ENCODE measurements at places on chromosomes 7 and 10.

DNA sequence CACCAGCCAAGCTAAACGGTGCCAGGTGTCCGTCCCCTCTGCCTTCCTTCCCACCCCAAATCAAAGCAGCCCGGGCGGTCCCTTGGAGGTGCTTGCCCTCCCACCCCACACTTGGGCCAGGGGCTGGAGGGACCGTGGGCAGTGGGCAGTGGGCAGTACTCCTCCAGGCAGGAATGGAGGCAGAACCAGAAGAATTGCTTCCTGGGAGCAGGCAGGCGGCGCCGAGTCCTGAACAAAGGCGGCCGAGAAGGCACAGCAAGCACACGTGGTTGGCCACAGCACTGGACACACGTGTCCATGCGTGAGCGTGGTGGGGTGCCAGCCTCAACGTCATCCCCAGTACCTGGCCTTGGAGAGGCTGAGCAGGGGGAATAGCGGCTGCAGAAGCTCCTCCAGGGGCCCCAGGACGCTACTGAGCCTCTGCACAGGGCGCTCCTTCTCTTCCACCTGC lies 48.4 kb upstream of the NKX6-2 start:
- no peak for DNase-seq

DNA sequence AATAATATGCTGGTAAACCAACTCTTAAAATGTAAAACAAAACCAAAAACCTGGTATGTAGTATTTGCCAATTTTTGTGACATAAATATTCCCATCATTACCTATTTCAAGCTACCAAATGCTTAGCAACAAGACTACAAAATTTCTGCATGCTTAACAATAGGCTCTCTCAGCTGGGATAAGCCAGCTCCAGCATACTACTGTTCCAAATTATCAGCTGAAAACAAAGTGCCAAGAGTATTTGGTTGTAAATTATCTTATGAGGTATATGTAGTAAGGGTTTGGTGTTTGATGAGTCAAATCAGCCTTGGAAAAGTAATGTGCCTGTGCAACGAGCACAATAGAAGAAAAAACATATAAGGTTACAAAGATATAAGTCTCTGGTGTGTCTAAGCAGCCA lies 263.2 kb downstream of the HGF start:
- no peak for DNase-seq

DNA sequence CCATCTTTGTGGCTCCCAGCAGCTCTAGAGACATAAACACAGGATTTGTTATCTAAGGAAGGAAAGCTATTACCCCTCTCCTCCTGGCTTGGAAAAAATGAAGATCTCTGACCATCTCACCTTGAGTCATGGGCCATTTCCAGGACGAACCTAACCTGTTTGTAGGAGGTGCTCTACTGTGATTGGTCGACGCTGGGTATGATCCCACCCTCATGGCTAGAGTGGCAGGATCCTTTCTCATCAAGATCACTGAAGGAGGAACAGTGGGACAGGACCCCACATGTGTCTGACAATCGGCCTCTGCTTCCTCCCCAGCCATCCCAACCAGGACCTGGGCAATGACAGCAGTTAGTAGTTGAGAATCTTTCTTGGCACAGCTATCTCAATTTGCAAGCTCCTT lies 144.1 kb downstream of the EMX2 start:
- DNase-seq, result no peak

DNA sequence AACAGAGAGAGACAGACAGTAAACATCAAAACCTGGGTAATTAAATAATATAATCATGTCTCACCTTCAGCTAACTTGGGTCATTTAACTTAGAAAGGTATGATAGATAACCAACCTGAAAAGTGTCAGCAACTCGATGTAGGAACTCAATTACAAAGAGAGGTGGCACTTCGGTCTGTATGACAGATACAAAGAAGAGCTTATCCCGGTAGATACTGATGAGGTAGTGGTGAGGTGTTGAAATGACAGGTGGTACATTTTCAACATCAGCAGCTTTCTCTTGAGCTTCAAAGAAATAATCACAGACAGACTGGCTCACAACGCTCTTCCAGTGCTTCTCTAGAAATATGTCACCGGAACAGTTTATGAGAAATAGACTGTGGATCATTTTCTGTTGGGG lies 12.6 kb downstream of the AP3M1 start:
- no peak for DNase-seq

DNA sequence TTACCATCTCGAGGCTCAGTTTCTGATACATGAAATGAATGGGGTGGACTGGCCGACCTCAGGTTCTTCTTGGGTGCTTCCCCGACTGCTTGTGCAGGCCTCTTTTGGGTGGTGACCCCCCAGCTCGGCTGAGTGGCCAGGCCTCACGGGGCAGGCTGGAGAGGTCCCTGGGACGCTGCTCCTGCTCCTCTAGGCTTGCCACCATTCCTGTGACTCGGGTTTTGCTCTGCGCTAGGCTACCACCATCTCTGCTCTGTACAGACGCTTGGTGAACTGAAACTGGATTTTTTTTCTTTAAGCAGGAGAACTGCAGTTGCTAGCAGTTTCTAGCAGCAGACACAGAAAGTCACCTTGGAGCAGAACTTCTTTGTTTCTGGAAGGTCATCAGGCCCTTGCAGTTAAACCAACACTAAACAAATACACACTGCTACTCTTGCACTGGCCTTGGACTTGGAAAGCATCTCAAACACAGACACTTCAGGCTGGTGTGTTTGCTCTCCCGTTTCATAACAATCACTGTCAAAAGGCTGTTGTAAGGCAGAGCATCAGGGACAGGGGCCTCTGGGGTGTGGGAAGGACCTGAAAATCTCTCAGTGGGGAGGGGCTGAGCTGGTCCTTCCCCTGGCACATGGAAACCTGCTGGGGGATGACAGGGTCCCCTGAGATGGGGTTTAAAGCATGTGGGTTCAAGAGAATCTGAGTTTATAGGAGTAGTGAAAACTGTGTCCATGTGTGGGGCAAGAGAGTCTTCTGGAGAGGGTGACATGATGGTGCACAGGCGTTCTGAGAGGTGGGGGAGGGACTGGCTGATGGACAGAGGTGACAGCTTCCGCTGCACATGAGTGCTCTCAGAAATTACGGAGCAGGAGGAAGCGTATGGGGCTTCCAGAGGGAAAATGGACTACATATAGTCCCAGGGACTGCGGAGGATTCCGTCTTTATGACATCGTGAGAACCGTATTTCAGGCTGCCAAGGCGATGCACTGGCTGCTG lies 35.0 kb upstream of the GIMAP8 start:
- DNase-seq, result no peak

DNA sequence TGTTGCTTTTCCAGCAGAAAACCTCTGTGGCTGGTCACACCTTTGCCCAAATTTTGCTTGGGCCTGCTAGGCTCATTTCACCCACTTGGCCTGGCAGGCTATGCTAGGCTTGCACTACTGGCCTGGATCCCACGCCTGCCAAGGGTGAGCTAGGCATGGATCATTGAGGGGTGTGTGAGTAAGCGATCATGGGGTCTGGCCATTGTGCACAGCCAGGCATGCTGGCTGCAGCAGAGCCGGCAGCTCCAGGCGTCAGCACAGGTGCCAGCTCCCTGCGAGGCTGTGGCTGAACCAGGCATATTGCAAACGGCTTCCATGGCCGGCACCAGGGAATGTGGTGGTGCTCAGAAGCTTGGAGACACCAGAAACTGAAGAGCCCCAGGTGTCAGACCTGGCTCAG lies 19.2 kb downstream of the CFAP70 start:
- DNase-seq, result no peak

DNA sequence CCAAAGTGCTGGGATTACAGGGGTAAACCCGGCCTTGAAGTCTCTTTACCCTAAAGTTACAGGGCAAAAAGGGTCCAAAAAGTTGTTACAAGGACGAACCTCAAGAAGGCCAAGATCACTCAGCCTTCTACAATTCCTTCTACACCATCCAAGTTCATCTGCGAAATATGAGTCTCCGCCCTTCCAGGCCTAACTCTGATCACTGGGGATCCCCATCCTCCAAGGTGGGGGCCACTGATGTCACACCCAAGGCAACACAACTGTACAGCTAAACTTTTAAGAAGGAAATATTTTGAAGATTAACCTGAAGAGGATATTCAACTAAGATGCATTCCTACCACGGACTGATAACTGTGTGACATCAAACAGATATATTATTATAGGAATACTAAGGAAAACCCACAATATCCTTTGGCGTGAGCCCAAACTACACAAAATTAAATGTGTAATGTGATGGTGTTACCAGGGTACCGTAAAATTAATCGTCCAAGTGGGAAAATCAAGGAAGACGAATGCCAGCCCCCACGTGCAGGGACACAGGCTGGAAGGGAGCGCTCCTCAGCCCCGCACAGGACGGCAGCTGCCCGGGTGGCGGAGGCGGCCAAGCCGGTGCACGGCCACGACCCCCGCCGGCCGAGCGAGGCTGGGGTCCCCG lies 1.0 kb downstream of the PAXIP1 start:
- no peak for DNase-seq

DNA sequence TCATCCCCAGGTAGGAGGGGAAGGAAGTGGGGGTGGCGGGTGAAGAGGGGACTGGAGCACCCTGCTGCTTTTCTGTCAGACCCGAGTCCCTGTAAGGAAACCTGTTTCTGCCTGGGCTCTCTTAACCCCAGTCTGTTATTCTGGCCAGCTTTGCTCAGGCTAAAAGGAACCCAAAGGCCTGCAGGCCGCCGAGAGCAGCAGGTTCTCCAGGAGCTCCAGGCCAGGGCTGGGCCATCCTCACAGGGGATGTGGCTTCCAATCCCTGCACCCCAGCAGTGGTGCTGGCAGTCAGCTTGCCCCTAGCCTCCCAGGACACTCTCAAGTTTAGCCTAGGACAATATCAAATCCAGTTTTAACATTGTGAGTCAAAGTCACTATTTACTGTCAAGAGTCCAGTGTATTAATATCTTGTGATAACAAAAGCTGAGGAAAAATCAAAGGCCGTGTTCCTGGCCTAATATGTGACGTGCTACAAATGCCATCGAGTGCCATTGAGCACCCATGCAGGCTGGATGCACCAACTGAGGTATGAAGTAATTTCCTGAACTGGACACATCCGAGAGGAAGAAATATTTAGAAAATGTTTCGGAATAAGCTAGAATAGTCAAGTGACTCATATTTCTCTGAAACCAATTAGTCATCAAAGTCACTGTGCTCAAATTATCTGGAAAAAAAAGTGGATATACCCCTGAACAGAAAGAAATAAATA lies 7.0 kb downstream of the PKD1L1 start:
- no peak for DNase-seq

- DNase-seq, result no peak
These were observed 3.9 kb downstream of the SFRP4 start for GRCh38 chr7:37912756-37913155.

GRCh38 chr7:157711353-157711888 lies 374.6 kb downstream of the DNAJB6 start:
- no peak for DNase-seq

DNA sequence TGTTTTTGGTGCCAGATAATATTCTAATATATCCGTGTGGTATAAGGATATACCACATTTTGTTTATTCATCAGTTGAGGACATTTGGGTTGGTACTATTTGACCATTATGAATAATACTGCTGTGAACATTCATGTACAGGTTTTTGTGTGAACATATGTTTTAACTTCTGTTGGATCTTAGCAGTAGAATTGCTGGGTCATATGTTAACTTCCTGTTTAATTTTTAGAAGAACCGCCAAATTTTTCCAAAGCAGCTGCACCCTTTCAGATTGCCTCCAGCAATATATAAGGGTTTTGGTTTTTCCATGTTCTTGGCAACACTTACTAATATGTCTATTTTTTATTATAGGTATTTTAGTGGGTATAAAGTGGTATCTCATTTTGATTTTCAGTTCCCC lies 22.8 kb downstream of the VPS26A start:
- DNase-seq, result no peak

DNA sequence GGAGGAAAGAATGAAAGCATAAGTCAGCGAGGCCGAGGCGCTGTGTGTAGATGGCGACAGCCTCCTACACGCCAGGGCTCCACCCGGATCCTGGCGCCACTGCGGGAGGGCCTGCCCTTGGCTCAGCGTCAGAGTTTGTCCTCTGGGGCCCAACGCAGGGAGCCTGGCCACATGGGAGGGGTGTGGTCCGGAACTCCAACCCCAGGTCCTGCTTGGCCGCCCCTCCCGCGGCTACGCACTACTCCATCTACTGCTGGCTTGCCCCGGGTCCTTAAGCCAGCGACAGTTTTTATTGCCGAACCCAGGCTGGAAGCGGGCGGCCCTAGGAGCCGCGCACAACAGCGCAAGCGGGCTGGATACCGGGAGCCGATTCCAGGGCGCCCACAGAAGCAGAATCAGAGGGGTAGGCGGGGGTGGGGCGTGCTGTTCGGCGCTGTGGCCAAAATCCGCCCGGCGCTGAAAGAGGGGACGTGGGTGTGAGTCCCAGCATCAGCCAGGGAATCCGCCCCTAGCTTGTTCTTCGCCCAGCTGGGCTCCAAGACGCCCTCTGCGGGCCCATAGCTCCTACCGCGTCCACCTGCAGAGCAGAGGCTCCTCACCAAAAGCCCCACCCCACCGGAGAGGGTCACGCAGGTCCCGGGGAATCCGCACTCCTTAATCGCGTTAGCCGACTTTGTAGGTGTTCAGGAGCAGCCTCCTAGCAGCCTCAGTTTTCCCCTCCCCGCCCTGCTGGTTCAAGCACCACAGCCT lies 4.5 kb downstream of the KAZALD1 start:
- DNase-seq, result peak; percentile 18

DNA sequence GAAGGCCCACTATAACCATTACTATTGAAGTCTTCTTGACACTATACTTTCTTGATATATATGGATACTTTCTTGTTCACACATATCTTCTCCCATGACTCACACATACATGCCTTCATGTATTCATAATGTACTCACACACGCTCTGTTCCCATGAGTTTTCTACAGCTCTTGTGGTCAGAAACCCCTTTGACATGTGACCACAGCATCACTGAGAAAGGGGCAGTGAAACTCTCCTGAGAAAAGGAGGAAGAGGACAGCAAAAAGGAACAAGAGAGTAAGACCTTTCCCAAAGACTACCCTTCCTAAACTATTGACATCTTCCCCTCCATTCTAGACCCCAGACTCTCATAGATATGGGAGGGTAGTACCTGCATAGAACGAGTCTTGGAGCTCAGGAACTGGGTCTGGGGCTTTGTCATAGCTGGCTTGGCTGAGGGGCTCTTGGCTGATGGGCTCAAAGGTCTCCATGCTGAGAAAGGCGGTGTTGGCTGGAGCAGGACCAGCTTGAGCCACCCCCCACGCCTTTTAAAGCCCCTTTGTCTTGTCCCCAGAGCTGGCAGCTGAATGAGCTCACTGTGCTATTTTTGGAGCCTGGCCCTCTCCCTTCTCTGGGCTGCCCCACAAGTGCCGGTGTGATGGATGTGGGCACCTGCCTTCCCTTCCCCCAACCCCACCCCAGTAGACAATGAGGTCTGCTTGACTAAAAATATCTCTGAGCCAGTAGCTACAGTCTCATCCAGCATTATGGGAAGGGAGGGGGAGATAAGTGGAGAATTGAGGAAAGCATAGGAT lies 5.1 kb downstream of the SYNPO2L start:
- DNase-seq, result no peak

- no peak for DNase-seq
These were observed 57.5 kb downstream of the ICA1 start for GRCh38 chr7:8204339-8205030.

GRCh38 chr10:58266003-58266825 lies 1.5 kb downstream of the IPMK start:
- peak; percentile 15 for DNase-seq

DNA sequence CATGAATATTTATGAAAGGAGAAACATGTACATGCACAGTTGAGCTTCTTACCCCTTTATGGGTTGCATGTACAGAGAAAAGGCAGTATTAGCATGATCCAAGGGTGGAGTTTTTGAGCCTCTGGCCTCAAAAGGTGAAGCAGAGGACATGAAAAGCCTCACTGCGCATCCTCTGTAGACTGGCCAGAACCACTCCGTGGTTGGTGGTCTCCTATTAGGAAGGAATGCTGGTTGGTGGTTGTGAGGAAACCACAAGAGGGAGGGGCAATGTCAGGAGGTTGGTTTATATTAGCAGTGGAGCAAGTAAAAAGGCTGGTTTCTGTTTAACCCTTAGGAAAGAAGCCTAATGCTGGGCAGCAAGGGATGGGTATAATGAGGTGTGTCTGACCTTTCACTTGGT lies 37.5 kb downstream of the AHCYL2 start:
- DNase-seq, result no peak

Measured in stimulated activated naive CD4-positive, alpha-beta T cell treated with Interleukin-2 at 50 U/mL for 16 hours (primary cell).